Muscle of leg (tissue), 16 donors: ENCODE measurements at places on chromosomes 7 and 10.

- no peak for DNase-seq
These were observed 4.4 kb upstream of the MALSU1 start for GRCh38 chr7:23294549-23295400.

- no peak for DNase-seq
These were observed 92.0 kb downstream of the PHYHIPL start for GRCh38 chr10:59268460-59268859.

- no peak for DNase-seq
These were observed 45.2 kb upstream of the EXOC4 start for GRCh38 chr7:133207687-133208086.

- no peak for DNase-seq
These were observed 733.7 kb upstream of the IGFBP3 start for GRCh38 chr7:46654546-46655443.

GRCh38 chr7:140746751-140747150 is 50.2 kb downstream of the NDUFB2 start:
- DNase-seq = no peak

DNA sequence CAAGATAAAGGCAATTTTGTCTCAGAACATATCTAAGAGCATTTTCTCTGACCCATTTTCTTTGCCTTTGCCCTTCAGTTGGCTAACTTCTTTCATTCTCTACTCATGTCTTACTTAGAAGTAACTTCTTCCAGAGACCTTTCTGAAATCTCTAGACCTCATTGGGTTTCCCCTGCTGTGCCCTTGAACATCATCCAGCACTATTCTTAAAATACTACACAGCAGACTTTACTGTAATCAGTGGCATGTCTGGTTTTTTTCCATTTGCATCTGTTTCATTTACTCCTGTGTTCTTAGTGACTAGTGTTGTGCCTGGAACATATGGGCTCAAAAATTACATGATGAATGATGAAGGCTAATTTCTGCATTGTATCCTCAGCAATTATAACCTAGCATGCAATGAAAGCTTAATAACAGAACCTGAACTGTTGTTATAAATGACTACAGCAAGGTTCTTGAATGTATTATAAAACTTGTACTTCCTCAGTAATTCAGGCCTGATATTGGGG is 301.9 kb downstream of the CDK14 start:
- no peak for DNase-seq

DNA sequence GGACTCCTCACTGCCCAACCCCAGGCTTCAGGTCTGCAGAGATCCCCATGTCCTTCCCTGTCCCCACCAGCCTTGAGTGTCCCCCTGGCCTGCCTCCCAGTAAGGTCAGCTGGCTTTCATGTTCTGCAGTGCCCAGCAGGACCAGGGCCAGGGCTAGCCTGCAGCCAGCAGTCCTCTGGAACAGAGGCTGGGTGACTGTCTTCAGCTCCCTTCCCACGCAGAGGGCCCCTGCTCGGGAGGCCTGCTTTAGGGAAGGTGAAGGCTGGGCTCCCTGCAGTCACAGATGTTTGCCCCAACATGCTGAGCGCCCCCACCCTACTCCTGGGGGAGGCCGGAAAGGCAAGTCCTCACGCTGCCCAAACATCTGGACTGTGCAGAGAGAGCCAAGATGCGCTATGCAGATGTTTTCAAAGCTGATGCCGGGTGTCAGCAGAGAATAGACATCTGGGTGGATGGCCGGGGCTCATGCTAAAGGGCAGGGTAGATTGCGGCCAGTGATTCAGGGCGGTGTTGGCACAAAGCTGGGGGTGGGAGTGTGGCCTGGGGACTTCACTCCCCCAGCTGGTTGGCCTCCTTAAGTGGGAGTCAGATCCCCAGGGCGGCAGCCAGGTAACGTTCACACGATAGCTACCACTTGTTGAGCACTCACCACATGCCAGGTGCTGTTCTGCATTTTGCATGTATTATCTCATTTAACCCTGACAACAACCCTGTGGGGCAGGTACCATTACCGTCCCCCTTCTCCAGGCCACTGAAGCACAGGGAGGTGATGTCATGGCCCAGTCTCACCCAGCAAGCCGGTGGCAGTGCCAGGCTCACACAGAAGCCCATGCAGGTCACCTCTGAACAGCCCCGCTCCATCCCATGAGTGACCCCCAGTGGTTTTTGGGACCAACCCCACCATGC is 71.2 kb upstream of the COL13A1 start:
- peak; percentile 85 for DNase-seq

DNA sequence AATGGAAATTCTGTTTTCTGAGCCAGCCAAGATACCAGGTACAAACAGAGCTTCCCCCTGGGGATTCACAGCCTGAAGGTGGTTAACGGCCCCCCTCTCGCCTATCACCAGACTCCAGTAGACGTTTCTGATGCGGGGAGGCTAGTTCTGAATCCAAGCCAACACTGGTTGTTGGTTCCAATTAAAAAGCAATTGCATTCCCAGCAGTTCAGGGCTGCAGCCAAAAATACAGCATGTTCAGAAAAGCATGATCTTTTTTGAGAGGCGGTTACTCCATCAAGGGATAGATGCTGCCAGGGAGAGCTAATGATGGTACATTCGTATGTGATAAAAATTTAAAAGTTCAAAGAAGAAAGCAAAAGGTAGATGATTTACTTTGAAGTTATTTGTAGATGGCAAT is 481.0 kb downstream of the GALNT17 start:
- DNase-seq = peak; percentile 90

- DNase-seq = no peak
These were observed 282.9 kb downstream of the BICC1 start for GRCh38 chr10:58795560-58795959.

DNA sequence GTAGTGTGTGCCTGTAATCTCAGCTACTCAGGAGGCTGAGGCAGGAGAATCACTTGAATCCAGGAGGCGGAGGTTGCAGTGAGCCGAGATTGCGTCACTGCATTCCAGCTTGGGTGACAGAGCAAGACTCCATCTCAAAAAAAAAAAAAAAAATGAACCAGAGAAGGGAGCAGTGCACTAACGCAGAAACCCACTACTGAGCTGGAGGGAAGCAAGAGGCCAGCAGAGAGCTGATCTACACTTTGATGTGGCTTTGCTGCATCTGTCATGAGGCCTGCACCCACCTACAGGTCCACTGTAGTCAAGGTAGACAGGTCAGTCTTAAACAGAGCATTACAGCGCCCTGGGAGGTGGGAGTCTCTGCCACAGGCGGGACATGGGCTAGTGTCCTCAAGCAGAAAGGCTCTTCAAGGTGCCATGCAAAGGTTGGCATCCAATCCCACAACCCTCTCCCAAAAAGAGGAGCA is 30.0 kb downstream of the MAT1A start:
- DNase-seq = no peak

GRCh38 chr7:129438839-129439651 is 4.8 kb downstream of the STRIP2 start:
- no peak for DNase-seq

GRCh38 chr10:68192113-68192512 is 39.8 kb downstream of the ATOH7 start:
- DNase-seq = no peak

DNA sequence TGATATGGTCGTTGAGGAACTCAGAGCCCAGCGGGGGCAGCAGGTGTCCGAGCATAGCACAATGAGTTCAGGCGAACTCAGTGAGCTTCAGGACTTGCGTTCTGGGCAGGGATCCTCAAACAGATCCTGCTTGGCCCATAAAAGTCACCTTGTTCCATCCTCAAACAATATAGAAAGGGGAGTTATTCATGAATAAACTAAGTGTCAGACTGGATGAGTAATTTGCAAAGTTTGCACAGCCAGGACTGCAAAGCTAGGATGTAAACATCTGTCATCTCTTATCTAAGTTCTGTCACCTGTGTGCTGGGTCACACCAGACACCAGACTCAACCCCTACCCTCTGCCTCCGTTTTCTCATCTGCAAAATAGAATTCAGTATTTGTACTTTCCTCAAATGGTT is 58.0 kb upstream of the PFKP start:
- no peak for DNase-seq

DNA sequence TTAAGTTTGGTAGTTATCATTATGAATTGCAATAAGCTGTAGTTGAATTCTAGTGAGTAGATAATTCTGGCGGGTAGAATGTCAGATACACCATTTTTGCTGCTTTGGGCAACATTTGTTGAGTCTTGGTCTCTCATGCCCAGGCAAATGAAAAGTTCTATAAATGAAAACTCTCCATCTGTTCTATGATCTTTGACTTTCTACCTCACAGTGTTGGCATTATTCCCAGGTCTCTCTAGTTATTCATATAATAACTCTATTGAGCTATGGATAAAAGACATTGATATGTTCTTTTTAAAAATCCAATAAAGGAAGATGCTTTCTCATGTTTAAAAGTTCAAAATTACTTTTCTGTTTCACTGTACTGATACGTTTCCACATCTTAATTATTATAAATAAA is 415.3 kb upstream of the SEMA3D start:
- DNase-seq = no peak

- no peak for DNase-seq
These were observed 67.8 kb upstream of the CDK13 start for GRCh38 chr7:39882148-39882784.

DNA sequence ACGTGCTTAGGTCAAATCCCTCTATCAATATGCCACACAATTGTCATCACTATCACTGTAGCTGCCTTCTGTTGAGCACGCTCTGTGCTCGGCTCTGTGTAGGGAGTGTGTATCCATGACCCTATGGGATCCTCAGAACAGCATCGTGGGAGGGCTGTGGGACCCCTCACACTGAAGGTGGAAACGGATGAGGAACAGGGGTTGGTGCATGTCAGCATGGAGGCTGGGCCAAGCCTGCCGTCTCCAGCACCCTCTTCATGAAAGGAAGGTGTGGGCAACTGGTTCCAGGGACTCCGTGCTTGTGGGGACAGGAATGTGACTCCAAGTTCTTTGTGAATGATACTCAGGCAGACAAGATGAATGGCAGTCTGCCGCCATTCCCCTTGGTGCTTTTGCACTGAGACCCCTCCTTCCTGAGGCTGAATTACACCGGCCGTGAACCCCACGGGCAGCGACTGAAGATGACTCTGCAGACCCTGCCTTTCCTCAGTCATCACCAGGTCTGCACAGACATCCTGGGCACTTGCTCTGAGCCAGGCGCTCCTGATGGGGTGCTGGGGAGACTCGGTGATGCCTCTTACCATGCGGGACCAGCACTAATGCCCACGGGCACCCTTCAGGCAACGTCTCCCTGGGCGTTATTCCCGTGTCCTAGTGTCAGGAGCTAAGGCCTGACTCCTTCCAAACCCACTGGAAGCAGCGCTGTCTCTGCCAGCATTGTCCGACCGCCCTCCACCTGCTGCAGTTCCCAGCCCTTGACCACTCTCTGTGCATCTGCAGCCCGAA is 495.2 kb downstream of the TCERG1L start:
- DNase-seq = no peak

GRCh38 chr10:132095403-132096113 is 29.8 kb downstream of the JAKMIP3 start:
- no peak for DNase-seq

GRCh38 chr10:22764639-22765038 is 50.3 kb upstream of the PIP4K2A start:
- DNase-seq = peak; percentile 51

GRCh38 chr7:46685051-46685450 is 764.0 kb upstream of the IGFBP3 start:
- no peak for DNase-seq

DNA sequence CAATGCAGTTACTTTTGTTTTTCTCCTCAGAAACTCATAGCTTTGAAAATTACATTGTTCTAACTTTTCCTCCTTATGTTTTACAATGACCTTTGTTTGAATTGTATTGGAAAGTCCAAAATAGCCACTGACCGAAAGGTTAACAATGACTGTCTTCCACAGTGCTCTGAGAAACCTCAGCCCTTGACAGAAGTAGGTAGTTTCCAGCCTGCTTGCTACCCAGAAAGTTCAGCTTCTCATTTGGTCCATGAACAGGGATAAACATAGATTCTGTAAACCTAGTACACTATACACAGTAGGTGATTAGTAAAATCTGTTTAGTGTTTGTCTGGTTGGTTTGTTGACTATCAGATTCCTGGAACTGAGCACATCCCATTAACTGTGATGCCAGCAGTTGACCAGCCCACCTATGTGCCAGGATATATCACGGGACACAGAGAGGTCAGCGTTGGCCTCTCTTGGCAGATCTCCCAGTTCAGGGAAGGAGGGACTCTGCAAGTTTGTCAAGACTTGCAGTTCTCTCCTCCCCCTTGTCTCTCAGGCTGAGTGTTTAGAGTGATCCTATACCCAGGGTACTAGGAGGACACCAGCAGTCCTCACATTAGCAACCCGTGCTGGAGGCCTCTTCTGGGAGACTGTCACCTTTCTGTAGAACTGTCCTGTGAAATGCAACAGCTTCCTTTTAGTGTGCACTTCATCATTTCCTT is 297.6 kb downstream of the ARHGAP12 start:
- peak; percentile 46 for DNase-seq

- no peak for DNase-seq
These were observed 8.1 kb downstream of the IRF5 start for GRCh38 chr7:128945668-128946366.

- no peak for DNase-seq
These were observed 9.8 kb upstream of the FXYD4 start for GRCh38 chr10:43361547-43362190.

GRCh38 chr7:131753620-131754222 is 197.3 kb upstream of the PODXL start:
- no peak for DNase-seq

GRCh38 chr7:155694851-155695250 is 50.4 kb downstream of the RBM33 start:
- no peak for DNase-seq

DNA sequence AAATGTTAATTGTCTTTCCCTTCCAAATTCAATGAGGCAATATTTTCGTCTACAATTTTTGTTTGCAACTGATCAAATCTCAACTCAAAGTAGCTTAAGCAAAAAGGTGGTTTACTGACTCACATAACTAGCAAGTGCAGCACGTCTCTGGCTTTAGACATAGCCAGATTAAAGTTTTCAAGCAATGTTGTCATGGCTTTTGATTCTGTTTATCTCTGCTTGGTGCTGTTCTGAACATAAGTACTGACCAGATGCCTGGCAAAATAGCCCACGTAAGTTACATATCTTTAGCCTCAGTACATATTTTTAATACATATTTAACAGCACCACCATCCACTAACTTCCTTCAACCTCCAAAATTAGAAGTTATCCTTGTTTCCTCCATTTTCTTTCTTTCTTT is 877.9 kb downstream of the KCNMA1 start:
- DNase-seq = no peak

- peak; percentile 62 for DNase-seq
These were observed 22.7 kb downstream of the CISD1 start for GRCh38 chr10:58291538-58292174.

DNA sequence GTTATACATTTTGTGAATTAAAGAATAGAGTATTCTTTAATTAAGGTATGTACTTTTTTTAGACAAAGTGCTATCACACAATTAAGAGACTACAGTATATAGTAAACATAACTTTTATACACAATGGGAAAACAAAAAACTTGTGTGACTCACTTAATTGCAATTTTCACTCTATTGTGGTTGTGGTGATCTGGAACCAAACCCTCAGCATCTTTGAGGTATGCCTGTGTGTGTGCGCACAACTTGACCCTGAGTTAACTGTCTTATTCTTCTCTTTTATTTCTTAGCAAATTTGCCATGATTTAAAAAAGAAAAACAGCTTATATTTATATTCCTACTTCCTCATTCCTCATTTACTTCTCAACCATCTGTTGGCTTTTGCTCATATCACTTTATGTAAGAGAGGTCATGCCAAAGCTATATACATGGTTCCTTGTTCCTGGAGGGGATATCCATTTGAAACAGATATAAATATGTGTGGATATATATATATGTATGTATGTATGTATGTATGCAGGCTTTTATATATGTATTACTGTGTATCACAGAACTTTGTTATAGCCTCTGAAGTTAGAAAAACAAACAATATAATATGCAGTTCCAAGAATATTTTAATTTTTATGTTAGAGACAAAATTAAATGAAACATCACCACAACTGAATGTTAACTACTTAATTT is 259.5 kb upstream of the HGF start:
- DNase-seq = no peak
